ENCODE measurements at places on chromosomes 7 and 10.

- no peak for DNase-seq
Measured at GRCh38 chr10:24790599-24790998, 66.9 kb upstream of the ARHGAP21 start.

- peak; percentile 42 for DNase-seq
Measured at GRCh38 chr7:112129655-112130323, 76.4 kb downstream of the DOCK4 start.

DNA sequence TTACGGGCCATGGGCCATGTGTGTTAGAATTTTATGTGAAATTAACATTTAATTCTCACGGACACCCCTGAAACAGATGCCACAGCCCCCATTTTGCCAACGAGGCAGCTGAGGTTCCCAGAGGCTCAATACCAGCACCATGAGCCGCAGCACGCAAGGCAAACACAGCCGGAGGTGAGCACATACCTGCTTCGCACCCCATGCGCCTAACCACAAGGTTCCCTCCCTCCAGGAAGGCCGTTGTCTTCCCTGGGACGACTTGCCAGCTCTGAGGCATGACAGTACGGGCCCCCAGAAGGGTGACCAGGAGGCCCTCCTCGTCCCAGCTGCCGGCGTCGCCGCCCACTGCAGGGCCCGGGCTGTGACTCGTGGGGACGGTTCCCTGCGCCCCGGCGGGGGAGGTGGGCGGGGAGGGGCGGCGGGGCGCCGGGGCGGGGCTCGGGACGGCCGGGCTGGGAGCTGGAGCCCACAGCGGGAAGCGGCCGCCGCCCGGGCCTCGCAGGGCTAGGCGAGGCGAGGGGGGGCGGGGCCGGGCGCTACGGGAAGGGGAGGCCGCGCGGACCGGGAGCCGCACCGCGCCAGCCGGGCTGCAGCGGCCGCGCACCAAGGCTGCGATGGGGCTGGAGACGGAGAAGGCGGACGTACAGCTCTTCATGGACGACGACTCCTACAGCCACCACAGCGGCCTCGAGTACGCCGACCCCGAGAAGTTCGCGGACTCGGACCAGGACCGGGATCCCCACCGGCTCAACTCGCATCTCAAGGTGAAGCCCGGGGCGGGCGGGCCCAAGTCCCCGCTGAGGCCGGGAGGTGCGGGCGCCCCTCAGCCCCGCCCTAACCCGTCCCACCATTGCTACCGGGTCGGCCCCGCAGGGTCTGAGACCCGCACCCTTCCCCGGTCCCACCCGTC, at the start of gene CAV2:
CAV2 (plus strand) TSS at position 571 of the 910 bp plus-strand sequence; CDS start at position 615, 44 bp downstream.
- no peak for DNase-seq

DNA sequence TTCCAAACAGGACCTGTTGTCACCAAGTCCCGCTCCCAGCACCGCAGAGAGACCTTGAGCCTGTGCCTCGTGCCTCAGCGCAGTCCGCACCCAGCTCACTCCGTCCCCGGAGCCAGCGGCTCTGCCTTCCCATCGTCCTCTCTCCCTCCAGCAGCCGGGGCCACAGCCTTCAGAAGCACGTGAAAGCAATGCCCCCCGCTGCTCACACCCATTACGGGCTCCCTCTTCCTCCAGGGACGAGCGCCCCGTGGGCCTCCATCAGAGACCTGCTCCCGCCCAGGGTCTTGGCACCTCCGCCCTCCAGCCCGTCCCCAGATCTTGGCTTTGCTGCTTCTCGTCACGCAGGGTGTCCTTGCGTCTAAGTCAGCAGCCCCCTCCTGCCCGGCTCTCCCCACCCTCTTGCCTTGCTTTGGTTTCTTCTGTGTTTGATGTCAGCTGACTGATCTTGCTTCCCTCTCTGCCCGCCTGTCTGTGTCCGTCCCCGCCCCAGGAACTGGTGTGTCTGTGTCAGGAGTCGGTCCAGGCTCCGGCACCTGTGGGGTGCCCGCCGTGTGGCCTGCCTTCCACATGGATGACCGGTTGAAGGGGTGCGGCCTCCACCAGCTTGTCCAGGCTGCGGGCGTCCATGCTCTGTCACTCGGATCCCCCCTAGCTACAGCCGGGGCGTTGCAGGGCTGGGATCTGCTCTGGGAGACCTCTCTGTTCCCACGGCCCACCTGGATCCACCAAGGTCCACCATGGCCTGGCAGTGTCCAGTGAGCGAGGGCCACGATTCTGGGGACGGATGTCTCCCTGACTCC, 61.9 kb downstream of the FOXL3 start:
- no peak for DNase-seq

- DNase-seq, result no peak
Measured at GRCh38 chr7:130901209-130901783, 167.3 kb upstream of the KLF14 start.

DNA sequence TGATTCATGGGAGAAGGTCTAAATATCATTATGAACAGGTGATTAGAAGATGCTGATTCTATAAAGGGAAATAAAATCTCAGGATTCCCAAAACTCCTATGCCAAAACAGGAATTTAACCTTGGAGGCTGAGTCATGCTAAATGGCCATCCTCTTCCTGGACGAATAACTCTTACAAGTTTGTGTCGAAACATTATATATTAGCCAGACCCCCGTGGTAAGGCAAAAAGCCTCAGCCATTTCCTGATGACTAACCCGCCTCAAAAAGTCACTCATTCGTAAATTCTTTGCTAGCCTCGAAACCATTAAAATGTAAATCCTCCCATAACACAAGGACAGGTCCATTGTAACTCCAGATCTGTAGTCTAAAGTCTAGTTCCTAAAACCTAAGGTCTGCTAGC, 32.0 kb downstream of the CUL2 start:
- DNase-seq, result no peak

GRCh38 chr7:1197997-1198625, 34.6 kb upstream of the UNCX start:
- DNase-seq, result no peak
